ENCODE measurements at places on chromosomes 16 and 17. TPM values are rescaled to one million over a fixed set of nuclear protein-coding genes. Genes with fewer than 3 reads are reported as not detected.

GRCh38 chr16:79563921-79564320, 36.6 kb downstream of the MAF start:
- no peak for DNase-seq

DNA sequence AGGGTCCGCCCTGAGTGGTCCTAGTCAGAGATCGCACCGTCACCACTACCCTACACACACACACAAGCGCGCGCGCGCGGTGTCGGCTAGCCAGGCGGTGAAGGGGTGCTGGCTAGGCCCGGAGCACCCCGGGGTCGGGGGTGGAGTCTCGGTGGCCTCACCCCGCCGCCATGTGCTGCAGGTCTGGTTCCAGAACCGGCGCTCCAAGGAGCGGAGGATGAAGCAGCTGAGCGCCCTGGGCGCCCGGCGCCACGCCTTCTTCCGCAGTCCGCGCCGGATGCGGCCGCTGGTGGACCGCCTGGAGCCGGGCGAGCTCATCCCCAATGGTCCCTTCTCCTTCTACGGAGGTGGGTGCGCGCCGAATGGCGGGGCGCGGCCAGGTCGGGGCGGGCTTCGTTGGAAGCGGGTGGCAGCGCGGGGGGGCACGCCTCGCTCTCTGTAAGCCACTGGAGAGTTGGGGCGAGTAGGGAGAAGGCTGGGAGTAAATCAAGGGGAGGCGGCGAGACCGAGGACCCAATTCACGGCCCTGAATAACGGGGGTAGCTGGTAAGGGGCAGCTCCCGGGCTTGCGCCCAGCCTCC, 4.8 kb downstream of the LHX1 start:
- no peak for DNase-seq

- no peak for DNase-seq
Observed at GRCh38 chr17:10217916-10218315, 19.5 kb upstream of the GAS7 start.

- no peak for DNase-seq
Observed at GRCh38 chr17:4725646-4726310, 5.5 kb upstream of the MED11 start.

DNA sequence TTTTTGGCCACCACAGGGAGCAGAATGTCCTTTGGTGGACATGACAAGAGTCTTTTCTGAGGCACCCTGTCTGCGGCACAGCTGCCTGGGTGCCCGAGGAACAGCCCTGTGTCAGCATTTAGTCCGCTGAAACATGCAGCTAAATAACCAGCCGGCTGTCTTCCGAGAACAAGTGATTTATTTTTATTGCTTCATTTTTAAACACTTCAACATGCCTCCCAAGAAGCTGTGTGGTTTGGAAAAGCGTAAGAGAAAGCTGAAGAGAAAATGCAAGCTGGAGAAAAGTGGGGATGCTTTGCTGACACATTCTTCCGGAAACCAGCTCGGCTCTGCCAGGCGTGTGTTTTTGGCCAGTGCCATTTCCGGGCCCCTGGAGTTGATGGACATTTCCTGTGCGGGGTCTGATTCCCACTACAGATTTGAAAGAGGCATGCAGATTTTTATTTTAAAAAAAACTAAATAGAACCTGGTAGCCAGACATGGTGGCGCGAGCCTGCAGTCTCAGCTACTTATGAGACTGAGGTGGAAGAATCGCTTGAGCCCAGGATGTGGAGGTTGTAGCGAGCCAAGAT, 94.7 kb downstream of the SEC14L1 start:
- DNase-seq: no peak

DNA sequence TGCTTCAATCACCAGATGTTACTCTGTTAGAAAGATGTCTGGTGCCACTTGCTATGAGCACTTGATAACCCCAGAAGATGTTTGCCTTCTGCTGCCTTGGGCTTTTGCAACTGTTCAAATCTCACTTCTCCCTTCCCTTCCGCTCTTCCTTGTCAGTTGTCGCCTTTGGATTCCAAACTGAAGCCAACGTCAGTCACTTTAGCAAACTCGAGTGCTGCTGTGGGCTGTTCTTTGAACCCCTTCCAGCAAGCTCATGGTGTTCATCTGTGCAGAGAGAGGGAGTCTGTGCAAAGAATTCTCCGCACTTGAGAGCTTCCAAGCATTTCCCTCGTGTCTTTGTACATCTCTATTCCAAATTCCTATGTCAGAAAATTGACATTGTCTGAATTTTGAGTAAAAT, 879.4 kb downstream of the CDH11 start:
- DNase-seq: no peak

DNA sequence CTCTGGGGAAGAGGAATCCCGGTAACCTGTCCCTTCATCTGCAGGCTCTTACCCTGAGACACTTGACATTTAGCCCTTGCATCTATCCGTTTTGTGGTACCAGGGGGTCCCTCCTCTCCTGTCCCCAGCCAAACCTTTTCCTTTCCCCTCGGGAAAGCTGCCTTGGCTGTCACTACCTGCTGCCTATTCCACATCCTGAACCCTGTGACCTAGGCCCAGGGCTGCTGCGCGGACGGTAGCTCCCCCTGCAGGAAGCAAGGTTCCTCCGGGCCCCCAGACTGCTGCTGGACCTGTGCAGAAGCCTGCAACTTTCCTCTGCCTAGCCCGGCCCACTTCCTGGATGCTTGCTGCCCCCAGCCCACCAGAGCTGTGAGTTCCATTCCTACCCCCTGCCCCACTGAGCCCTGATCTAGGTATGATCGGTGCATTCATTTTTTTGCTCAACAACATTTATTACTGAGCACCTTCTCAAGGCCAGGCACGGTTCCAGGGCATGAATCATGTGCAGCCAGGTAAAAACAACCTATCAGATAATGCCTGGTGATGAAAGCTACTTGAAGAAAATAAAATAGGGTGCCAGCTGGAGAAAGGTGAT, 10.5 kb upstream of the ALDOA start:
- DNase-seq: no peak

GRCh38 chr17:17226451-17227265, 10.3 kb downstream of the FLCN start:
- DNase-seq: no peak

DNA sequence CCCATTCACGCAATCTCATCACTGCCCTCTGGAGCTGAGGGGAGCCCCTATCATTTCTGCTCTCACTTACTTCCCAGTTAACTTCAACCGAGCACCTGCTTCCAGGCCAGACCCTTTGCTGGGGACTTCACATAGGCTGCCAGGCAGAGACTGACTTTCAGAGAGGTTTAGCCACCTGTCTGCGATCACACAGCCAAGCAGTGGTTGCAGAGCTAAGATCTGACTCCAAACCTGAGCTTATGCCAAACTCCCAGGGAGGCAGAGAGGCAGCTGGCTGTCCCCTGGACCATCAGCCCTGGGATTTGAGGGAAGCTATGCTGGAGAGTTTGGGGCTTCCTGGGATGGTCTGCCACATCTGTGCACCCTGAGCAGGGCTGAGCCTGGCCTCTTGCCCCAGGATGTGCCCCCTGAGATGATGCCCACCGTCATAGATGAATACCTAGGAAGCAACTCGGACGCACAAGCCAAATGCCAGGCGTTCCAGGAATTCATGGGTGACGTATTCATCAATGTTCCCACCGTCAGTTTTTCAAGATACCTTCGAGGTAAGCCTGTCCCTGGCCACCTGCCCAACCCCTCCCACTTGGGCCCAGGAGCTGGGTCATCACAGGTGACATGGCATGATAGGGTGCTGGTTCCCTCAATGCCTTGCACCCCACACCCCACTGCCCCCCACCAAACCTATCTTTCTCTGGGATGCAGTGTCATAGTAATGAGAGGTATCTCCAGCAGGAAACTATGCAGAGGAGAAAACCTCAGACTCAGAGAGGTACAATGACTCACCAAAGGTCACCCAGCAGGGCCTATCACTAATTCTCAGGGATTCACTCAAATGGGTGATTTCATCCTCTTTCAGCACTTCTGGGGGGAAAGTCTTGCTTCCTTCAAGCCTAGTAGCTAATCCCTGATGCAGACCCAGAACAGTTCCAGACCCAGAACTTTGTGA, 10.0 kb downstream of the CES3 start:
- no peak for DNase-seq

DNA sequence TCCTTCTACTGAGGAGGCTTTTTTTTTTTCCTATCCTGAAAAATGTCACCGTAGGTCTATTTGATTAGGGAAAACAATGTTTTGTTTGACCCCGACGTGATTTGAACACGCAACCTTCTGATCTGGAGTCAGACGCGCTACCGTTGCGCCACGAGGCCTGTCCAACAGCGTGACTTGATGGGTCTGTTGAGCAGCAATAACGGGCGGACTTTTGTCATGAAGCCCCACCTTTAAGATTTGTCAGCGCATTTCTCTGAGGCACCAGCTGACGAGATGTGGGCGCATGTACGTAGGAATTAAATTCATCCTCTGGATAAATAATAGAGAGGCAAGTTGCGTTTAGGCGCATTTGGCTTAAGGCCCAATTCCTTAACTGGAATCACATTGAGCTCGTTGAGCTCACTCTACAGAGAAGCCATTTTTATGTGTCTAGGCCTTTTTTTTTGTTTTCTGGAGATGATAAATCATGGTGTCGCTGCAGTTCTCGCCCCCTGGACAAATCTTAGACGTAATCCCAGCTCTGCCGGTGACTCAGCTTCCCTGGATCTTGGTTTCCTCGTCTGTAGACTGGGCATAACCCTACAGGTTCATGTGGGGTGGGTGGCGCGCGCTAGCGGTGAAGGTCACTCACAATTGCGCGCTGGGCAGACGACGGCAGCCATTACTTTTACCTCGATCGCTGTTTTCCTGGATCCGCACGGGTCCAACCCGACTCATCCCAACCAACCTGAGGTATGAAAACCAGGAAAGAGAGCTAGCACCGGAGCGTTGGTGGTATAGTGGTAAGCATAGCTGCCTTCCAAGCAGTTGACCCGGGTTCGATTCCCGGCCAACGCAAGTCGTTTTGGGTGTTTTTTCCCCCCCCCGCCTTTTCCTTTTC, 10.6 kb upstream of the AURKB start:
- peak; percentile 95 for DNase-seq

DNA sequence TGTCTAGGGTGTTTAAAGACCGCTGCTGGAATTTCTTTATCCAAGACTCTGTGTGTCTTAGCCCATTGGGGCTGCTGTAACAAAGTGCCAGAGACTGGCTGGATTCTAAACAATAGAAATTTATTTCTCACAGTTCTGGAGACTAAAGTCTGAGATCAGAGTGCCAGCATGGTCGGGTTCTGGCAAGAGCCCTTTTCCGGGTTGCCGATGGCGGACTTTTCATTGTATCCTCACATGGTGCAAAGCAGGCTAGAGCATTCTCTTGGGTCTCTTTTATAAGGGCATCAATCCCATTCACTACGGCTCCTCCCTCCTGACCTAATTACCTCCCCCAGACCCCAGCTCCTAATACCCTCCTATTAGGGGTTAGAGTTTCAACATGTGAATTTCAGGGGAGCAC, 9.5 kb downstream of the NLRC5 start:
- DNase-seq: no peak

DNA sequence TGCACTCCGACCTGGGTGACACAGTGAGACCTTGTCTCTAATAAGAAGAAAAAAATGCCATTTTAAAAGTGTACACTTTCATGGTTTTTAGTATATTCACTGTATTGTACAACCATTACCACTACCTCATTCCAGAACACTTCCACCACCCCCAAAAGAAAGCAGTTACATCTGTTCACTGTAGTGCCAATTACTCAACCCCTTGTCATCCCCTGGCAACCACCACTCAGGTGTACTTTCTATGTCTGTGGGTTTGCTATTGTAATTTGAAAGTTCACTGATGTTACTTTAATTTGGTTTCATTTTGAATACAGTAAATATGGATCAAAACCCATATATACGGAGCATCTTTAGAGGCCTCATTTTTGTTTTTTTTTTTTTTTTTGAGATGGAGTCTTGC, 6.1 kb downstream of the ZG16 start:
- no peak for DNase-seq

GRCh38 chr16:24944206-24944605, 71.0 kb downstream of the ARHGAP17 start:
- DNase-seq: no peak

DNA sequence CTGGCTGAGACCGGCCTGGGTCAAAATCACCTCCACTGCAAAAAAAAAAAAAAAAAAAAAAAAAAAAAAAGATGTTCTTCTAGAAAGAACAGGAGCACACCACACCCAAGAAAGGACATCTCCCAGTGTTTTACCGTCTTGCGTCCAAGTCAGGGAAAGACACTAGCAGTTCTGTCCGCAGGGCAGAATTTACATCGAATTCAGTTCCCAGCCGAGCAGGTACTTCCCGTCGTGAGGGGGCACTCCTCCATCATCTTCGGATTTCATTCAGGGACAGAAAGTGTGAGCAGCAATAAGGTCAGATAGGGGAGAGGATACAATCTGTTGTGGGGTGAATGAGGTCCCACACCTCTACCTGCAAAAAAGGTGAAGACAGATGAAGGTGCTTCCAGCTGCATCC, 574.7 kb downstream of the KCNJ18 start:
- no peak for DNase-seq

The SOX15 gene
- 0.72 TPM for total RNA-seq

The MYO15A gene
- 2.6 TPM for total RNA-seq

The KRT20 gene
- not detected for total RNA-seq

The HBA1 gene
- total RNA-seq: 160 TPM

The HEATR9 gene
- not detected for total RNA-seq

The RNF112 gene
- total RNA-seq: 1.7 TPM

The HS3ST6 gene
- not detected for total RNA-seq
